ENCODE measurements at places on chromosomes 1 and 21.

- DNase-seq: no peak
Observed at GRCh38 chr21:44601596-44602462, 1.4 kb downstream of the KRTAP10-7 start.

GRCh38 chr21:42837421-42838211, 41.7 kb downstream of the WDR4 start:
- DNase-seq: no peak

DNA sequence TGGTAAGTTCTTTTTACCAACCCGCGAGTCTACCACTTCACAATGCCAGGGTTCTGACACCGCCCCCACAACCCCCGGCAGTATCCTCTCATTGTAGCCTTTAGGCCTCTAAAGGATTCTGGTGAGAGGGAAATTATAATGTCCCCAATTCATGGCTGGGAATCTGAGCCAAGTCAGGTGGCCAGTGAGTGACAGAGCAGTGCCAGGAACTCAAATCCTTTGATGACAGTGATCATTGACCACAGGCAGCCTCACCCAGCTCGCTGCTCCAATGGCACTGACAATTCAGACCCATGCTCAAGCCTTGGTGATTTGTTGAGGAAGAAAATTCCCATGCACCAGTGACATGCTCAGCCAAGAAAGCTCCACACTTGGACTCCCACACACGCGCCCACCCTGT, 63.4 kb upstream of the CSF1 start:
- DNase-seq: no peak

- DNase-seq: no peak
Observed at GRCh38 chr1:214224611-214225354, 56.2 kb upstream of the SMYD2 start.

DNA sequence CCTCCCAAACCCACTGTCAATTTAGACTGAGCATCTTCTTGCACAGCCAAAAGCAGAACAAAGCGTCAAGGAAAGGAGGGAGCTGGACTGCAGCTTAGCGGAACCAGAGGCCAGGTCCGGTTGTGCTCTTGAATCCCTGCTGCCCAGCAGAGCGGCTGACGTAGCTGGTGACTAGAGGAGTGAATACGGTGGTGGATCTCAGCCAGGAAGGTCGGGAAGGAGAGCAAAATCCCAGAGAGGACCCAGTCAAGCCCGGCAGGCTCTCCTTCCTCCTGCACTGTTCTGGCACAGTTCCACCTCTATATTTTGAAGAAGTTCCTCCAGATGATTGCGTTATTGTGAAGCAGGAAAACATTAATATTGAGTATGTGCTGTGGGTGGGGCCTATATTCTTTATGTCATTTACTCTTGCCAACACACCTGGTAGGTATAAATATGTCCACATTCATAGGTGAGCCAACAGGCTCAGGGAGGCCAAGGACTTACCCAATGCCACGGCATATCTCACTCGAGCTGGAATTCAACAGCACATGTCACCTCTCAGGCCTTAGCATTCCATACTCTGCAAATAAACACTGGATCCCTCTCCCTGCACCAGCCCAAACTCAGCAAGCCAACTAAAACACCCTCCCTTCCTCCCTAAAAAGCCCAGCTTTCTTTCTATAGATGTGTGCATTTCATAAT, 23.6 kb upstream of the ABCB10 start:
- no peak for DNase-seq

GRCh38 chr1:29805122-29805895, 569.0 kb downstream of the PTPRU start:
- no peak for DNase-seq

DNA sequence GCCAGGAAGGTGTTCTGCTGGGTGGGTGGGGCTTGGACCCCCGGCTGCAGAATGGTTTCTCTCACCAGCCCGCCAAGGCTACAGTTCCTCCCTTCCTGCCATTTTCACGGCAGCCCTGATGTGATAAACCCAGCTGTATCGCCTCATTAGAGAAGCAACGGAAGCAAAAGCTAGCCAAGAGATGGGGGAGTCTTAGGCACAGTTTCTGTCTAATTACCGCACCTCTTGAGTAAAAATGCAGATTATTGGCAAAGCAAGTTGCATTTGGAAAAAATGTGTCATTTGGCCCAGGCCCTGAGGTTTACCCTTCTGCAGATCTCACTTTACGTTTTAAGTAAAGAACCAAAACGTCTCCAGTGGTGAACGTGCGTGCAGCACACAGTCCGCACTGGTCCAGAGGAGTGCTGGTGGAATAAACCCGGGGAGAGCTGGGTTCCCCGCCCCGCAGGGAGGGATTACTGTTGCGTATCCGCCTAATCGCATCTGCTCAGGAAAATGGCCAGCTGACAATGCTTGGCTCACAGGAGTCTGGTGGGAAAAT, 109.9 kb downstream of the GALNT2 start:
- no peak for DNase-seq

DNA sequence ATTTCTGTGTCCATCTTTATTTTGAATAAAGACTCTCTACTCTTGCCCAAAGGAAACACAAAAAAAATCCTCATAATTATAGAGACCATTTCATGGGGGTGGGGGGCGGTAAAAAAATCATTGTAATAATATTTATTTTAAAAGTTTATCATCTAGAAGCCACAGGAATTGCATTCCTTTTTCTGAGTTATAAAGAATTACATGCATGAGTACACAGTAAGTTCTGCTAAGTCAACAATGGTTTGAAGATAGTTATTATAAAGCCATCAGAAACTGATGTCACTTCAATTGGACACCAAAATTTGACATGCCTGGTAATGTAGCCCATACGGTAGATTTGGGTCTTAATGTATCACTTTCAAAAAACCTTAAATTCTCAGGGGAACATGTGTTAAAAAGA, 478.1 kb upstream of the NR5A2 start:
- no peak for DNase-seq

GRCh38 chr1:117753652-117754051, 147.8 kb downstream of the TENT5C start:
- DNase-seq: no peak

DNA sequence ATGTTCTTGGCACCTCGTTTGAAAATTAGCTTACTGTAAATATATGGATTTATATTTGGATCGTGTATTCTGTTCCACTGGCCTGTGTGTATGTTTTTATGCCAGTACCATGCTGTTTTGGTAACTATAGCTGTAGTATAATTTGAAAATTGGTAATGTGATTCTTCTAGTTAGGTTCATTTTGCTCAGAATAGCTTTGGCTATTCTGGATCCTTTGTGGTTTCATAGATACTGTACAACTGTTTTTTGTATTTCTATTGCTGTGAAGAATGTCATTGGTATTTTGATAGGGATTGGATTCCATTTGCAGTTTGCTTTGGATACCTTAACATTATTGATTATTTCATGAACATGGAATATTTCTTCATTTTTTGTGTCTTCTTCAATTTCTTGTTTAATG, 490.2 kb downstream of the BRINP3 start:
- DNase-seq: no peak

DNA sequence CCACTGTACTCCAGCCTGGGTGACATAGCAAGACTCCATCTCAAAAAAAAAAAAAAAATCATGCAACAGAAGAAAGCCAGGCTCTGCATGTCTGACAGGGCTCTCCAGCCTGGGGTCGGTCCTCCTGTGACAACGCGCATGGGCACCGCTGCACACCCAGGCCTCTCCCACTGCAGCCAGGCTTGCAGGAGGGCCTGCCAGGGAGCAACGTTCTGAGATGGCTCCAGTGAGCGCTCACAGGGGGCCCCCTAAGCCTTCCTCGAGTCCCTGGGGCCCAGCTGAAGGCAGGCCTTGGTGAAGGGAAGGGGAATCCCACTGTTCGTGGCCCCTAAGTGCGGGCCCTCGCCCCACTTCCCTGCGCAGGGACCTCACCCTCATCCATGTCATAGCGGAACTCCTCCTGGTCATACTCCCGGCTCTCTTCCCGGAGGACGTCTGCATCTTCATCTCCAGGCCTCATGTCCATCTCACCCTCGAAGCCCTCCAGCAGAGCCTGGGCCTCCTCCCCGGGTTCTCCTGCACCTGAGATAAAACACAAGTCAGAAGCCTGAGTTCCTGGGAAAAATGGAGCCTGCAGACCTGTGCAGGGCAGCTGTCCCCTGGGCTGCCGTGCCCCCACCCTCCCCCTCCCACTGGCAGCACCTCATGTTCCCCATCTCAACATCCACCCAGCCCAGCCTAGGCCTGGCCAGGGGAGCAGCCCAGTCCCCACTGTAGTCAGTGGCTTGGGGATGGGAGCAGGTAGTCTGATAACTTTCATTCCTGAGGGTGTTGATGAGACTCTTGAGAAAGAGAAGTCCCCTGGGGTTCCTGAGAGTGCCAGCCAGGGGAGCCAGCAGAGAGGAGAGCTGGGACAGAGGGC, 20.3 kb downstream of the RSPH1 start:
- DNase-seq: no peak

DNA sequence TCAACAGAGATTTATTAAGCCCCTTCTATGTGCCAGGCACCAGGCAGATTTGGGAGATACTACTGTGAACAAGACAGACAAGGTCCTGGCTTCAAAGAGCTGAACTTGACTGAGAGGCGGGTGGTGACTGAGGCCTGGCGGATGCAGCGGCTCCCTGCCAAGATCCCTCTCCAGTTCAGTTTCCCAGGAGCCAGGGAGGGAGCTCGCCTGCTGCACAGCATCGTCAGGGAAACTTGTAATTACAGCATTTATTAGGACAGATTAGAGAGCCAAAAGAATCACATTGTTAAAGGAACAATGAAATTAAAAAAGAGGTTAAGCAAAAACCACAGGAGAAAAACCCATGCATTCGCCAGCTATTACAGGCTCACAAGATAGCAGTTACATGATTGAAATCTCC, 55.3 kb downstream of the ETS2 start:
- no peak for DNase-seq

DNA sequence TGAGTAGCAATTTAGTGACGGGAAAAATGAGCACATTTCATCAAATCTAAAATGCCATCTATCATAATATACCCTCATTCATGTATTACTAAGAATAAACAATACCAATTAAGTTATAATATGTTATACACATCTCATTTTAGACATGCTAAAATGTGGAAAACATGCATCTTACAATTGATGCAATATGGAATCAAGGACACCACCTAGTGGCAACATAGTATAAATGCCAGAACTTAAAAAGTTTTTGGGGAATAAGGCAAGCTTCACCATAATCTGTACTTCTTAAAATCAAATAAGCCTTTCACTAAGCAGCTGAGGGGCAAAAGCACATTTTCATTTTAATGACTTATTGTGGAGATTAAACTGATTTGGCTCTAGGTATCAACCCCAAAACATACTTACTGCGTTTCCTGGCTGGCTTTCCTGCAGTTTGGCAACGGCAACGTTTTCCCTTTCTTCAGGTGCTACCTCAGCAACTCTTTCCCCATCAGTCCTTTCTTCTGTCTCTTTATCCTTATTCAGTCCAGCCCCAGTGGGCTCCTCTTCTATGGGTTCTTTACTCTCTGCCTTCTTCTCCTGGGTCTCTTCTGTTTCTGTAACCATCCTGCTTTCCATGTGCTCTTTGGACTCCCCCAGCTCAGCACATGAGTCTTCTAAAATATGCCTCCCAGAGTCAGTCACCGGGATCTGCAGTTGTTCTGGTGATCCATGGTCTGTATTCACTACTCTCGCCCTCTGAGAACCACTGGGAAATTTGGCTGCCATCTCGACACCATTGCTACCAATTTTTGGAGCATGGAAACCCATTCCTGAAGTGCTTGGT, 11.4 kb downstream of the SDE2 start:
- no peak for DNase-seq

DNA sequence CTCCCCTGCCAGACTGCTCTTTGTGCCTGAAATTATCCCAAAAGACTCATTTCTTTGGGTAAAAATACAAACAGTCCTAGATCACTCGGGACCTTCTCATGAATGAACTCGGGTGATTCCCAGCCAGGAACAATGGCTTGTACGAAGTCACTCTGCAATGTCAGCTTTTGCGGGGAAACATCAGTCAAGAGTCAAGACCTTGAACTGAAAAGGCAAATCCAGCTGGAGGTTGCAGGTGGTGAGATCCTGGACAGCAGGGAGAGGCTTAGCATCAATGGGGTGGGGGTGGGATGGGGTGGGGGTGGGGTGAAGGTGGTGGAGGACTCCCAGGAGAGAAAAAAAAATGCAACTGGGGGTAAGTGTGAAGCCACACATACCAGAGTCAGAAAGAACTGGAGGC, 115.0 kb upstream of the SLC25A33 start:
- DNase-seq: no peak

DNA sequence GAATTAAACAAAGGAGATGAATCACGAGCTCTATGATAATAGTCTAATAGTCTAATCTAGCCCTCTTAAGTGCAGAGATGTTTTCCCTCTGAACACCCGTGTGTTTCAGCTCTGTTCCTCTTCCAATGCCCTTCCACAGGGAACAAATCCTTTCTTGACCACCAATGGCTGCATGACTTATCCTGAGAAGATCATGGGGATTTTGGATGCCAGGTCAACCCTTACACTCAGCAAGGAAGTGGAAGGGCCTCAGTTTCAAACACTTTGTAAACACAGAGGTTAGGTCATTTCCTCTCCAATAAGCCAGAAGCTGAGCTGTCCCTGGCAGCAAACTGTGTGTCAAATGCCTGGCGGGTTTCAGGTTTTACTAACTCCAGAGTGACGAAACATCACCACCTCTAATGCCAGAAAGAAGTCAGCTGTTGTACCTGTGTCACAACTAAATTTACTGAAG, 200.0 kb downstream of the GABPA start:
- no peak for DNase-seq

- no peak for DNase-seq
Observed at GRCh38 chr1:68758666-68759209, 261.9 kb upstream of the DEPDC1 start.

DNA sequence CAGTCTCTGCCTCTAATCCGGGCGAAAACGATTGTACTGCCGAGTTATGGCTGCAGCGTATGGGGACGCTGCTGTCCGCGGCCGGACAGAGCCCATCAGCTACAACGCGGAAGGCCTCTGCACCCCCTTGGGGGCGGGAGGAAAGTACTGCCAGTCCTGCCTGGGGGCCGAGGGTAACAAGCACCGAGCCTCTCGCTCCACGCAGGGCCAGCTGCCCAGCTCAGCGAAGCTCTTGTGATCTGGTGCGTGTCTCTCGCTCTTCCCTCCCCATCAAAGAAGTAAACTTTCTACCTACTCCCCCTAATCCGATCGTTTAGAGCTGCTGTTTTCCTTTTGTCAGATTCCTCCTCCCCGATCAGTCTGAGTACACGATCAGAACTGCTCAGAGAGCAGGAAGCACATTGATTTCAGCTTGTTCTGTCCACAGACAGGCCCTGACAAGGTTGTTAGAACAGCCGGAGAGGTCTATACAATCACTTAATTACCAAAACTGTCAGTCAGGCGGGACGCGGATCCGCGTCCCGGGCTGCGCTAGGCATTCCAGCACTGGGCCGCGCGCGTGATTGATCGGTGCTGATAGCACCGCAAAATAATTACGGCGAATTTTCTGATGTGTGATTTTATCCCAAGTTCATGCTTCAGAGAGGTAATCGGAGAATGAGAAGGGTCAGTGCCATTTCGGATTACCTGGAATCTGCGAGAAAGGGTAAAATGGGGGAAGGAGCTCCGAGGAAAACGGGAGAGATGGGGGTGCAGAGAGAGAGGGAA, 8.7 kb upstream of the BARHL2 start:
- no peak for DNase-seq

DNA sequence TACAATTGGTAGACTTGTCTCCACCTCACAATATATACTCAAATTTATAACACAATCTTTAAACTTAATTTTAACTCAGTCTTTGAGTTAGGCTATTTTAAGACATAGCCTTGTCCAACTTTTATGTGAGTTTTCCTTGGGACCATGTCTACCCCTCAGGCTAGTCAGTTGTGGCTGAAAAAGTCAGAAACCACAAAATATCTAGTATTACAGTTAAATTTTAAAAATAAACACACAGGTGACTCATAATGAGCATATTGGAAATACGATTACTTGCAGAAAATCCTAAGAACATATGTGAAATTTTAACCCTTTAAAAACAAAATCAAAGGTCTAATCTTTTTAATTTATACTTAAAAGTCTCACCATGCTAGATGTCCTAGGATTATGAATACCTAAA, 4.8 kb upstream of the ASB17 start:
- no peak for DNase-seq

All from activated CD4-positive, alpha-beta T cell treated with anti-CD3 and anti-CD28 coated beads for 24 hours (primary cell).